A673 (cell line): ENCODE measurements at places on chromosomes 11 and 22. TPM values are rescaled to one million over a fixed set of nuclear protein-coding genes. Genes with fewer than 3 reads are reported as not detected.

- peaks cover 22% of the 10 kb centered on the region for H3K27me3 ChIP-seq
- DNase-seq = no peak
- H3K36me3 ChIP-seq = no peaks in the 10 kb centered on the region
- H3K4me3 ChIP-seq = no peak overlapping the region
- H3K27ac ChIP-seq = no peak overlapping the region
Observed at GRCh38 chr22:22812031-22812905, 75.3 kb upstream of the IGLL5 start.

- peak; percentile 25 for DNase-seq
- H3K36me3 ChIP-seq = no peaks in the 10 kb centered on the region
- no peaks in the 10 kb centered on the region for H3K4me1 ChIP-seq
- H3K4me3 ChIP-seq = no peak overlapping the region
Observed at GRCh38 chr11:123616505-123617198, 37.8 kb downstream of the SCN3B start.

DNA sequence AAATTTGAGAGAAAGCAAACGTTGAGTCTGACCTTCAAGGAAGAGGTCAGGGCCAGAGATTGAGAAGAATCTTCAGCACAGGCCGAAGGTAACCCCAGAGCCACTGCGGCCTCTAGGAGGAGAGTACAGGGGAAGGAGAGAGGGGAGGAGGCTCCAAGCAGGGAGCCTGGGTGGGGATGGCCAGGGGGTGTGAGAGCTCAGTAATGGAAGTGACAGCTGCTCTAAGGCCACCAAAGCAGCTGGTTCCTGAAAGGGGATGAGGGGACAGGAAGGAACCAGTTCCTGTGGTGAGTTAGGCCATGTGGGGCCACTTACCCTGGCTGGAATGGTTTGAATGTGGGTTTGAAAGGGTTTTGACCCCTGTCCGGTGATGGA, 46.1 kb downstream of the PISD start:
- H3K36me3 ChIP-seq = peaks cover 19% of the 10 kb centered on the region
- H3K27me3 ChIP-seq = no peaks in the 10 kb centered on the region
- no peak for DNase-seq

MRGPRF gene
- 5.2 and 9.3 TPM in 2 replicates for total RNA-seq

DNA sequence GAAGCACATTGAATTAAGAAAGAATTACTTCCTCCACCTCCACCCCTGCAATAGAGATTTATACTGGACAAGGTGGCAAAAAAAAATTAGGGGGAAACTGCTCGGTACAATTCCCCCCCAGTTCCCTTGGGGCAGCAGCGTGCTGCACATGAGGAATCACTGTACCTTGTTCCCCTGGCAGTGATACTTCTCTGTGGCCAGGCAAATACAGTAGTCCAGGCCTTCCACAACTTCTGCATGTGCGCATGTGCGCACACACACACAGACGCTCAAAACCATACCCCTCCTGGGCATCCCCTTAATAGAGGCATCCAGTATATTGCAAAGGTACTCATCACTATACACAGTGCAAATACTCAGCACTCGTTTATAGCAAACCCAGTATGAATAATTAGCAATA, 68.9 kb downstream of the ARFGAP2 start:
- no peak for DNase-seq
- peaks cover 6% of the 10 kb centered on the region for H3K4me1 ChIP-seq
- no peaks in the 10 kb centered on the region for H3K27me3 ChIP-seq
- H3K27ac ChIP-seq = no peak overlapping the region
- H3K36me3 ChIP-seq = no peaks in the 10 kb centered on the region

DNA sequence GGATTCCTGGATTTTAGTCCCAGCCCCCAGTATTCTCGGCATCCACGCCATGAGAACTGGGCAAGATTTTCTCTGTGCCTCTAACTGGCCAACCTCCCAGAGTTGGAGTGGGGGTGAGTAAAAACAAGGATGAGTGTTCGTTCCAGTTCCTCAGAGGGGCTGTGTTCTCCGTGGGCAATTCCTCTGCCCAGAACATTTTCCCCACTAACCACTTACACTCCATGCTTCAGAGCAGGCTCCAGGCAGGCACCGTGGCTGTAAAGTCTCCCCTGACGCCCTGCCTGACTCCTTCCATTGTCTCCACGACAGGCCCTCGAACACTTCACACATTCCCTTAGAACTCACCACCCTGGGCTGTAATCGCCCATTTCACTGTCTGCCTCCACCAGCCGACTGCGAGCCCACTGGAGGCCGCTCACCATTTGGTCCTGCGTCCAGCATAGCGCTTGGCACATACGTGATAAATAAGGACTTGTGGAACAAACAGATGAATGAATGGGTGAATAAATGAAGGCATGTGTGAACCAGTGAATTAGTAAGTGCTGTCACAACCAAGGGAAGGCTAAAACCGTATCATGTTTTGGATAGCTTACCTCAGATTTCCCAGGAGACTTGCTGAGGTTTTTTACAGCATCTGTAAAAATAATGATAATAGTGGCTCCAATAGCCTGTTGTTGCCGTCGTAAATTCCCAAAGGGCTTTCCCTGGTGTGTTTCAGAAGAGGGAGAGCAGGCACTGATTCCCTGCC, 6.1 kb downstream of the APLNR start:
- H3K4me3 ChIP-seq = no peak overlapping the region
- H3K27me3 ChIP-seq = peaks cover 4% of the 10 kb centered on the region
- no peaks in the 10 kb centered on the region for H3K4me1 ChIP-seq

DNA sequence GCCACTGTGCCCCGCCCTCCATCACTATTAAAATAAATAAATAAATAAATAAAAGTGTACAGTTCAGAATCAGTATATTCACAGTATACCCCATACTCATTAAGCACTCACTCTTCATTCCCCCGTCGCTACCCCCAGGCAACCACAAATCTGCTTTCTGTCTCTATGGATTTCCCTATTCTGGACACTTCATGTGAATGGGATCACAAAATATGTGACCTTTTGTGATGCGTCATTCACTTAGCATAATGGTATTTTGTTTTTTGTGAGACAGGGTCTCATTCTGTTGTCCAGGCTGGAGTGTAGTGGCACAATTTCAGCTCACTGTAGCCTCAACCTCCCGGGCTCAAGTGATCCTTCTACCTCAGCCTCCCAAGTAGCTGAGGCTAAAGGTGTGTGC, 52.8 kb downstream of the RBX1 start:
- no peaks in the 10 kb centered on the region for H3K27me3 ChIP-seq
- no peak overlapping the region for H3K27ac ChIP-seq
- no peak overlapping the region for H3K4me3 ChIP-seq
- no peaks in the 10 kb centered on the region for H3K4me1 ChIP-seq

GRCh38 chr22:32020117-32020516, 22.9 kb upstream of the SLC5A1 start:
- DNase-seq = no peak
- H3K4me1 ChIP-seq = no peaks in the 10 kb centered on the region

DNA sequence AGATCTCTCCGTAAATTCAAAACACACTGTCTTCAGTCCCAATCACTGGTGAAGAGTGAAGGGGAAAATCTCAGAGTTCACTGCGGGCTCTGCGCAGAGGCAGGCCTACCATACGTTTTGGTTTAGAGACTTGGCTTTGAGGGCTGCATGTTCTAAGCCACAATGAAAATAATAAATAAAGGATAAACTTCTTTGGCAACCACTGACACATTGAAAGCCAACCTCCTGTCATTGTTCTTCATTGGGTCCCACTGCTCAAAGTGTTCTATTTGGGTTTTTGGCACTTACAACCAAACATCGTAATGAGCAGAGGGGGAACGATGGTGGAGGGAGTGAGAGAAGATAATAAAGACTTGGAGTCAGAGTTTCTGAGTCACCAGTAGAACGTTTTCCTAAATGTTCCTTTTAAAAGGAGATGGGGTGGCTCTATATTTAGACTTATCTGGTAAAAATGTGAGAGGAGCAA, 472.9 kb downstream of the SOX6 start:
- no peak overlapping the region for H3K4me3 ChIP-seq
- H3K36me3 ChIP-seq = no peaks in the 10 kb centered on the region
- peaks cover 6% of the 10 kb centered on the region for H3K4me1 ChIP-seq
- no peak for DNase-seq
- H3K27ac ChIP-seq = no peak overlapping the region

DNA sequence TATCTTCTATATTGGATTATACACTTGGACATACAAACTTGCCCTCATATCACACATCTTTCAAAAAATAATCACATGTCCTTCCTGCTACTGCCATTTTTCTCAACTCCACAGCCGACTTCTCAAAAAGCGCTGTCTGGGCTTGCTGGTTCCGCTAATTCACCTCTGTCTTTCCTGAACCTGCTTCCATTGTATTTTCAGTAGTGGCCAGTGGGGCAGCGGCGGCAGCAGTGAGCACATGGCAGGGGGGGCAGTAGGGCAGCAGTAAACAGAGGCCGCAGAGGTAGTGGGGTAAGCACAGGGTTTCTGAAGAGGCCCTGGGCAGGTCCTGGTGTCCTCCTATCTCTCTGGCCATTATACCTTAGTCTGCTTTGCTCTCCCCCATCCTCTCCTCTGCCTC, 126.3 kb downstream of the RRAS2 start:
- H3K4me1 ChIP-seq = no peaks in the 10 kb centered on the region
- H3K27me3 ChIP-seq = peaks cover 26% of the 10 kb centered on the region
- H3K4me3 ChIP-seq = no peak overlapping the region
- H3K36me3 ChIP-seq = no peaks in the 10 kb centered on the region

- no peaks in the 10 kb centered on the region for H3K36me3 ChIP-seq
- no peak overlapping the region for H3K27ac ChIP-seq
- no peak for DNase-seq
- no peaks in the 10 kb centered on the region for H3K4me1 ChIP-seq
- H3K27me3 ChIP-seq = peaks cover 30% of the 10 kb centered on the region
Observed at GRCh38 chr22:22865311-22866072, 22.1 kb upstream of the IGLL5 start.

DNA sequence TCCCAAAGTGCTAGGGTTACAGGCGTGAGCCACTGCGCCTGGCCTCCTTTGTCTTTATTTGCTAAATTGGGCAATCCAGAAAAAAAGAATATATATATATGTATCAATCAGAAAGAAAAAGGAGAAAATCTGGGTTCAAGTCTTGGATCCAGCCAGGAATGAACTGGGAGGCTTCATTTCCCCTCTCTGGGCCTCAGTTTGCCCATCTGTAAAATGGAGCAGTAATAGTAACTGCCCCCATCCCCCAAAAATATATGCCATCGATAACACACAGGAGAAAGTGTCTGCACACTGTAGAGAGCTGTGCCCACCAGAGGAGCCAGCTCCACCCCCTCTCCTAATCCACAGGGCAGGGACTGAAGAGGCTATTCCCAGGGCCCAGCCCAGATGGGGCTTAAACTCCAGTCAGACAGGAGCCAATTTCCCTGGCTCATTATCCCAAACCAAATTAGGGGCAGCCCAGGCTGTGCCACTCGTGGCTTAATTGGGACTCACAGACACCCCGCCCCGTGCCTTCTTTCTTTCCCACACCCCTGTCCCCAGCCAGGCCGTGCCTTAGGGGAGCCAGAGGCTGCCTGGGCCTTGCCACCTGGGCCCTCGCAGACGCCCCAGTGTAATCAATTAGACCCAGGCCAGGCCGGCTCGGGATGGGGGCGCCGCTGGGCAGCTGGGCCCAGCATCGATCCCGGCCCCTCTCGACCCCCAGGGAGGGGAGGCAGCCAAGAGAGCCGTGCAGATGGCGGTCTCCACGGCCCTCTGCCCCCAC, 171.5 kb downstream of the MN1 start:
- no peaks in the 10 kb centered on the region for H3K4me1 ChIP-seq
- no peak overlapping the region for H3K27ac ChIP-seq
- H3K36me3 ChIP-seq = no peaks in the 10 kb centered on the region
- H3K27me3 ChIP-seq = no peaks in the 10 kb centered on the region

GRCh38 chr11:68763181-68763721, 11.9 kb upstream of the TESMIN start:
- H3K36me3 ChIP-seq = no peaks in the 10 kb centered on the region
- H3K27me3 ChIP-seq = no peaks in the 10 kb centered on the region
- peaks cover 4% of the 10 kb centered on the region for H3K4me1 ChIP-seq

- no peak overlapping the region for H3K4me3 ChIP-seq
- no peaks in the 10 kb centered on the region for H3K4me1 ChIP-seq
- H3K27me3 ChIP-seq = no peaks in the 10 kb centered on the region
- H3K27ac ChIP-seq = no peak overlapping the region
- DNase-seq = no peak
Observed at GRCh38 chr22:21917181-21917958, 35.3 kb downstream of the PPM1F start.

GRCh38 chr11:31995525-31996094, 95.3 kb upstream of the RCN1 start:
- no peak overlapping the region for H3K27ac ChIP-seq
- H3K36me3 ChIP-seq = no peaks in the 10 kb centered on the region
- H3K4me1 ChIP-seq = no peaks in the 10 kb centered on the region

GRCh38 chr11:34356130-34356529, 1.7 kb downstream of the ABTB2 start:
- peak overlapping the region; percentile 71 for H3K4me3 ChIP-seq
- peaks cover 43% of the 10 kb centered on the region for H3K4me1 ChIP-seq
- H3K27me3 ChIP-seq = no peaks in the 10 kb centered on the region
- peak; percentile 76 for DNase-seq
- no peaks in the 10 kb centered on the region for H3K36me3 ChIP-seq
- no peak overlapping the region for H3K27ac ChIP-seq
